ENCODE measurements at places on chromosomes 7 and 10. TPM values are rescaled to one million over a fixed set of nuclear protein-coding genes. Genes with fewer than 3 reads are reported as not detected.

- DNase-seq: no peak
- no peaks in the 10 kb centered on the region for H3K27me3 ChIP-seq
- no peak overlapping the region for H3K4me3 ChIP-seq
- peaks cover 16% of the 10 kb centered on the region for H3K4me1 ChIP-seq
- no peaks in the 10 kb centered on the region for H3K36me3 ChIP-seq
- peak overlapping the region; percentile 39 for H3K27ac ChIP-seq
These were observed 104.6 kb downstream of the HIPK2 start for GRCh38 chr7:139673230-139673629.

DNA sequence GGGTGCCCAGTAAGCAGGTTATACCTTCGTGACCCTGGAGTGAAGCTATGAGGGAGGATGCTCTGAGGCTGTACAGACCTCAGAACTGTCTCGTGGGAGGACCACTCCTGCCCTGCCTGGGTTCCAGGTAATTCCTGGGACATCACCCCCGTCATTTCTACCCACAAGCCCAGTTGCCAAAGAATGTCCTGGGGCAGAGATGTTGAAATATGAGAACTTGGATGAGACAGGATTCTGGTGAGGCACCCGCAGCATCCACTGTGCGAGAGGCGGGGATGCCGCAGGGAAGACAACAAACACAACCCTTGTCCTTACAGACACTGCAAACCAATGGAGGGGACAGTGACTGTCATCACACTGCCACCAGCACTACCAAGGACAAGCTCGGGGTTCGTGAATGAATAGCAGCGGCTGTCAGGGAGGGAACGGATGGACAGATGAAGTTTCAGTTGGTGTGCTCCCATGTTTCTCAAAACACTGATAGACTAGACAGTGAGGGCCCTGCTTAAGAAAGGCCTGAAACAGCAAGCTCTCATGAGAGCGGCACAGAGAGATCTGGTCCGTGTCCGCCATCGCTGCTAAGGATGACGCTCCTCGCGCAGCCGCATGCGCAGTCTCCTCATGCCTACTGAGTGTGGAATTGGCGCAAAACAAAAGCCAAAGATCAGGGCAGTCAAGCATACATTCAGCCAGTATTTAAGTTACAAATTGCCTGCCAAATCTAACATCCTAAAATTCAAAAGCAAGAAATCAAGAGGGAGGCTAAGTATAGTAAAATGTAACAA is 82.0 kb upstream of the RHEB start:
- no peak overlapping the region for H3K4me3 ChIP-seq
- no peak overlapping the region for H3K27ac ChIP-seq
- no peaks in the 10 kb centered on the region for H3K4me1 ChIP-seq
- H3K36me3 ChIP-seq: no peaks in the 10 kb centered on the region
- H3K27me3 ChIP-seq: no peaks in the 10 kb centered on the region

DNA sequence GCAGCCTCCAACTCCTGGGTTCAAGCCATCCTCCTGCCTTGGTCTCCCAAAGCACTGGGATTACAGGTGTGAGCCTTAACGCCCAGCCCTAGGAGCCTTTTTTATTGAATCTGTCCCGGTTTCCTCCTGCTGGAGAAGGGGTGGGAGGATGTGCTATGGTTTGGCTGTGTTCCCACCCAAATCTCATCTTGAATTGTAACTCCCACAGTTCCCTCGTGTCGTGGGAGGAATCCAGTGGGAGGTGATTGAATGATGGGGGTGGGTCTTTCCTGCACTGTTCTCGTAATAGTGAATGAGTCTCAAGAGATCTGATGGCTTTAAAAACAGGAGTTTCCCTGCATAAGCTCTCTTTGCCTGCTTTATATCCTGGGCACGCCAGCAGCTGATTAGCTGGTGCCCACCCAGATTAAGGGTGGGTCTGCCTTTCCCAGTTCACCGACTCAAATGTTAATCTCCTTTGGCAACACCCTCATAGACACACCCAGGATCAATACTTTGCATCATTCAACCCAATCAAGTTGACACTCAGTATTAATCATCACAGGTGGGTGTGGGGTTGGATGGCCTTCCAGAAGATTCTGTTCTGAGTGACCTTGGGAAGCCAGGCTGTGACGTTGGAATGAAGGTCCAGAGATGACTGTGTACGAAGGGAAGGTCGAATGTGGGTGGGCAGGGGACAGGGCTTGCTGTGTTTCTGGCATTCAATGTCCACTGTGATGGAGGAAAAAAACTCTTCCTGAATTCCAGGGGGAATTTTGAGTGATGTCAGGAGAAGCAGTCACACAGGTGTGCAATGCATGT is 33.8 kb upstream of the CUX1 start:
- H3K27me3 ChIP-seq: no peaks in the 10 kb centered on the region
- no peak overlapping the region for H3K4me3 ChIP-seq
- no peaks in the 10 kb centered on the region for H3K36me3 ChIP-seq
- H3K27ac ChIP-seq: no peak overlapping the region

GRCh38 chr10:28798964-28799363 is 121.6 kb downstream of the BAMBI start:
- no peaks in the 10 kb centered on the region for H3K36me3 ChIP-seq
- no peak overlapping the region for H3K4me3 ChIP-seq
- H3K27me3 ChIP-seq: no peaks in the 10 kb centered on the region
- peaks cover 14% of the 10 kb centered on the region for H3K4me1 ChIP-seq
- no peak overlapping the region for H3K27ac ChIP-seq
- DNase-seq: no peak

GRCh38 chr7:103988468-103989199 is 824 bp downstream of the RELN start:
- H3K36me3 ChIP-seq: no peaks in the 10 kb centered on the region
- no peak for DNase-seq
- no peaks in the 10 kb centered on the region for H3K4me1 ChIP-seq
- H3K27ac ChIP-seq: no peak overlapping the region
- no peak overlapping the region for H3K4me3 ChIP-seq

The ADAP1 gene
- 65.6 TPM for total RNA-seq

GRCh38 chr7:116952635-116953371 is 498 bp upstream of the ST7 start:
- DNase-seq: peak; percentile 81
- H3K36me3 ChIP-seq: no peaks in the 10 kb centered on the region
- no peaks in the 10 kb centered on the region for H3K27me3 ChIP-seq
- H3K4me3 ChIP-seq: peak overlapping the region; percentile 91
- H3K4me1 ChIP-seq: peaks cover 12% of the 10 kb centered on the region
- H3K27ac ChIP-seq: peak overlapping the region; percentile 92

DNA sequence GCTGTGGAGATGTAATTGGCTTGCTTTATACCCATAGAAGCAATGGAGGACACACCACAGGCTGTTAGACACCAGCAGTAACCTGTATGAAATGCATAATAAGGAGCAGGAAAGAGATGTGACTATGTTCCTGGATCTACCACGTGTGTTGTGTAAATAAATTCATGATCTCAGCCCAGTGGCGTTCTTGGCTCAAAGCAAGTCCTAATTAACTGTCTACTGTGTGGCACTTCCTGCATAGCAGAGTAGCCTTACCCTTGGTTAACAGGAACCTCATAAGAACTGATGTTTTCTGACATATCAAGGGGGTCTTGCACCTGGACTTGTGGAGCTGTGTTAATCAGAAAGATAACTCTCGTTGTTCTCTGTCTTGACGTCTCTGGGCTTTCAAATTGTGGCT is 25.7 kb upstream of the FAM180A start:
- peak; percentile 12 for DNase-seq
- H3K27ac ChIP-seq: peak overlapping the region; percentile 65
- peaks cover 21% of the 10 kb centered on the region for H3K4me1 ChIP-seq
- no peaks in the 10 kb centered on the region for H3K27me3 ChIP-seq
- H3K4me3 ChIP-seq: no peak overlapping the region

The LDB3 gene
- total RNA-seq: 0.09 TPM

DNA sequence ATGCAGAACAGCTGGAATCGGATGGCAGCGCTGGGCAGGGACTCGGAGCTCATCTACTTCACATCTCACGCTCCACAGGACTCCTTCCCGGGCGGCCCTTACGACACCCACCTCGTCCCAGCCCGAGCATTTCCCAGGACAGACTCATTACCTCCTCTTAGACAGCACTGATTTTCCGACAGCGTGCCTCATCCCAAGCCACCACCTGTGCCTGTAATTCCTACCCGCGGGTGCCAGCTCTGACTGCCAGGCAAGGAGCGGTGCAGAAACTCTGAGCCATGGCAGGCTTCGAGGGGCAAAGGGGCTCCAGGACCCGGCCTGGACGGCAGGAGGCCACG is 25.6 kb downstream of the GPER1 start:
- H3K4me1 ChIP-seq: no peaks in the 10 kb centered on the region
- H3K27me3 ChIP-seq: no peaks in the 10 kb centered on the region
- H3K36me3 ChIP-seq: no peaks in the 10 kb centered on the region
- DNase-seq: peak; percentile 21
- no peak overlapping the region for H3K4me3 ChIP-seq

DNA sequence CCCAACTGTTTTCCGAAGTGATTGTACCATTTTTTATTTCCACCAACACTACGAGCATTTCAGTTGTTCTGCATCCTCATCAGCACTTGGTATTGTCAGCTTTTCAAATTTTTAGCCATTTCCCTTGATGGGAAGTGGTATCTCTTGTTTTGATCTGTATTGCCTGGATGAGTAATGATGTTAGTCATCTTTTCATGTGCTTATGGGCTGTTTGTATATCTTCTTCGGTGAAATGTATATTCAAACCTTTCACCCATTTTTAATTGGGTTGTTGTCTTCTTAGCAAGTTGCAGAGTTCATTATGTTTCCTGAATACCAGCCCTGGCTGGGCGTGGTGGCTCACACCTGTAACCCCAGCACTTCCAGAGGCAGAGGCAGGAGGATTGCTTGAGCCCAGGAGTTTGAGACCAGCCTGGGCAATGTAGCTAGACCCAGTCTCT is 22.1 kb downstream of the CLIP2 start:
- no peak for DNase-seq
- H3K4me3 ChIP-seq: no peak overlapping the region
- no peaks in the 10 kb centered on the region for H3K4me1 ChIP-seq
- H3K27me3 ChIP-seq: no peaks in the 10 kb centered on the region

The PIP gene
- total RNA-seq: not detected

GRCh38 chr10:116109481-116109880 is 163.5 kb downstream of the GFRA1 start:
- no peak overlapping the region for H3K27ac ChIP-seq
- H3K4me1 ChIP-seq: peaks cover 30% of the 10 kb centered on the region
- H3K36me3 ChIP-seq: no peaks in the 10 kb centered on the region

The NPFFR1 gene
- total RNA-seq: not detected

- no peak overlapping the region for H3K4me3 ChIP-seq
- no peaks in the 10 kb centered on the region for H3K27me3 ChIP-seq
- no peak for DNase-seq
- H3K36me3 ChIP-seq: peaks cover 4% of the 10 kb centered on the region
These were observed 1512.8 kb downstream of the REEP3 start for GRCh38 chr10:65033957-65034356.

DNA sequence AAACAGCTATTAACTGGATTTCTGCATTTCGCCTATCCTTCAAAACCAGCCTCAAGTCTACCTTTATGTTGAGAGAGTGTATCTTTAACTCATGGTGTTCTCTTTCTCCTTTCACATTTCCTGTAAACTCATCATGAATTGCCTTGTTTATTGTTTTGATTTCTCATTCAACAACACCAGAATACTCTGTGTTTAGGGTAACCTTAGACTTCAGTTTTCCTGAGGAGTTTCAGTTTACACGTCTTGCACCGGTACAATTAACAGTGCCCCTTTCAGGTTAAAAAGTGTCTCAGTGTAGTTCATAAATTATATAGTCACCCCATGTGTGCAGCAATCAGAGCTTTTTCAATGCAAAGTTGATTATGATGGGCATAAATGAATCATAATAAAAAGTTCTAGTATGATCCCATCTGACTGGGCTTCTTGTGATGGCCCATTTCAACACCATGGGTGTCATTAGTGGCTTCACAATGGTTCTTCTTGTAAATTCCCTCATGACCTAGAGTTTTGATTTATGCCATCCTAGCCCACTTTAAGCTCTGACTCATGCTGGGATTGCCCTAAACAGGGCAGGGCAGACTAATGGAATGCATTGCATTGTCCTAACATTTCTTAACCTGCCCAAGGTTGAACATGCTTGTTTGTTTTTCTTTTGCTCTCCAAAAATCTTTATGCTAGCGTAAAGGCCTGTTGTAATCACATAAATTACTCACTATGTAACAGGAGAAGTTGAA is 22.0 kb downstream of the ITGB8 start:
- H3K4me1 ChIP-seq: peaks cover 13% of the 10 kb centered on the region
- no peaks in the 10 kb centered on the region for H3K36me3 ChIP-seq
- H3K4me3 ChIP-seq: no peak overlapping the region
- peak overlapping the region; percentile 50 for H3K27ac ChIP-seq
- no peaks in the 10 kb centered on the region for H3K27me3 ChIP-seq

DNA sequence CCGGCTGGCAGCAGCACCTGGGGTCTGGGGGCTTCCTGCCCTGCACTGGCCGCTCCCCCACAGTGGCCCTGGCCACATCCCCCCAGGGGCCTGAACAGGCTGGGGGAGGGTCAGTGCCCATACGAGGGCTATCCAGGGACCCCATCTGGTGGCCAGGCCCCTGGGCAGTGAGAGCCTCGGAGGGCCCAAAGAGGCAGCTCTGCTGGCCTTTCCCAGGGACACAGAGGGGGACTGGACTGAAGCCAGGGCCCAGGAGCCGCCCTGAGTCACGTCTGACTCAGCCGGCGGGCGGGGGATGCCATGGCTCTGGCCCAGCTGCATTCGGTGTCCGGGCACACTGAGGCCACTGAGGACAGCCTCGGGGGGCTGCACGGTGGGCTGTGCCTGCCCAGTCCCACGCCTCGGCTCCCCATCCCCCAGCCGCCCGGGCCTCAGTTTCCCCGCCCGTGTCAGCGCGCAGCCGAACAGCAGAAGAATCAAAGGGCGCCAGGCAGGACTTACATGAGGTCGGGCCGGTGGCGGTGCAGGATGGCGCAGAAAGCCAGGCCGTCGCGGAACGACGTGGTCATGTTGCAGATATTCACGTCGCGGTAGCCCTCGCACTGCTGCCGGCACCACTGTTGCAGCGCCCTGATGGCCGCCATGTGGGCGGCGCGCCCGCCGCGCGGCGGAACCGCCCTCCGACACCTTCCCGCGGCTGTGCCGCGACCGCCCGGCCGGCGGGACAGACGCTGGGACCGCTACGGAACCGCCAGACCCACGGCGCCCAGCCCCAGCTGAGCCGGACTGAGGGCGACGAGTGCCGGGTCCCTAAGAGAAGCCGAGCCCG is at the start of gene MICALL2:
Gene MICALL2 (minus strand): TSS at position 788 of the 829 bp plus-strand sequence. CDS start 144 bp downstream, at position 644.
- peak within 1 kb of the TSS; percentile 91 for H3K4me3 ChIP-seq
- H3K27me3 ChIP-seq: no peaks in the 10 kb centered on the region
- H3K4me1 ChIP-seq: peaks cover 52% of the 10 kb centered on the region
- no peaks in the 10 kb centered on the region for H3K36me3 ChIP-seq
- H3K27ac ChIP-seq: no peak within 1 kb of the TSS
- peak; percentile 51 for DNase-seq

DNA sequence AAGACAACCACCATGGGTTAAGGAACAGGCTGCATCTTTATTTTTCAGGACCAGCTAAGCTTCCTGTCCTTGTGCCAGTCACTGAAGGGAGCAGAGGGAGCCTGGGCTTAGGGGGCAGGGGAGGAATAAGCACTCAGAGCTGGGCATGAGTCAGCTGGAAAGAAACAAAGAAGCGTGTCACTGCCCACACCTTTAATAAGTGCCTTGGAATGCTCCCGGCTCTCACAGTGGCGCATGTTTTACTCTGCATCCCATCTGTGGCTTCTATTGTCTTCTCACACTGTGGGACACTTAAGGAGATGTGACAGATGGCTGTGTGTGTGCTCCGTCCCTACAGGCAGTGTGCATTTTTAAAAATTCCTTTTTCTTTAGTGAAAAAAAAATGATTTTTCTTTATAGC is 71.7 kb downstream of the MTURN start:
- no peak overlapping the region for H3K27ac ChIP-seq
- no peak overlapping the region for H3K4me3 ChIP-seq
- no peaks in the 10 kb centered on the region for H3K36me3 ChIP-seq
- H3K27me3 ChIP-seq: no peaks in the 10 kb centered on the region

The LBX1 gene
- not detected for total RNA-seq

GRCh38 chr10:101354328-101355071 is 535 bp downstream of the BTRC start:
- peak overlapping the region; percentile 58 for H3K4me3 ChIP-seq
- DNase-seq: peak; percentile 65
- peaks cover 8% of the 10 kb centered on the region for H3K4me1 ChIP-seq
- H3K36me3 ChIP-seq: no peaks in the 10 kb centered on the region
- no peaks in the 10 kb centered on the region for H3K27me3 ChIP-seq
- peak overlapping the region; percentile 82 for H3K27ac ChIP-seq
